ENCODE measurements at places on chromosomes 16 and 17.

GRCh38 chr17:21289175-21289901, 4.8 kb downstream of the MAP2K3 start:
- DNase-seq = no peak

GRCh38 chr16:14013571-14014283, 57.4 kb upstream of the MRTFB start:
- DNase-seq = peak; percentile 24

- no peak for DNase-seq
Observed at GRCh38 chr17:51257150-51258081, 2.4 kb downstream of the MBTD1 start.

DNA sequence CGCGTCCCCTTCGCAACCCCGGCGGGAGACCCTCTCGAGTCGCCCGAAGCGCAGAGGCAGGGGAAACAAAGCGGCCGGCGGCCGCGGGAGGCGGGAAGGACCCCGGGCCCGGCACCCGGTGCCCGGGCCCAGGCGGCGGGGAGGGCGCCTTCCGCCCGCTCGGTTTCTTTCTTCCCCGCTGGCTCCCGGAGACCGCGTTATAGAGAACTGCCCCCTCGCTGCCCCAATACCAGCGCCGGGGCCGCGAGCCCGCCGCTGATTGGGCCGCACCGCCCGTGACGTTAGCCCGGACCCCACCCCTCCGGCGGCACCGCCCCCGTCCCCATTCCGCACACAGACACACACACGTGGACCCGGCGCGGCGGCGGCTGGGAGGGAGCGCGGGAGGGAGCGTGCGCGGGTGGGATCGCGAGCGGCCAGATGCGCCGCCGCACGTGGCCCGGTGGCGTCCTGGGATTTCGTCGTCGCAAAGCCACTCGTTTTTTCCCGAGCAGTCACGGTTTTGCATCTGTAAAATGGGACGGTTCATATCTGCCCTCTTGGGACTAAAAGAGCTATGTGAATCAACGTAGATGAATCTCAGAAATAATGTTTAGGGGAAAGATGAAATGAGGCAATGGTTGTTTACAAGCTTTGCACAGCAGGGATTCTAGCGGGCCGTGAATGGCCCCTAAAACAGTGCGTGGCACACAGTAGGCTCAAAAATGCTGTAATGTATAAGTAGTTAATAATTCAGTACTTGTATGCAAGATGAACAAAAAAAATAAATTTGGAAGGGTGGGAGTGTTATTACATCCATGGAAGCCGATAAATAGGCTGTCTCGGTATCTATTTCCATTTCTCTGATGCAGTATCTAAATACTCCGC, at the start of gene EPOP:
Gene EPOP, minus strand, starts transcription at position 209 of the 867 bp plus-strand sequence. CDS start 462 bp downstream, outside the sequence.
- peak; percentile 78 for DNase-seq

DNA sequence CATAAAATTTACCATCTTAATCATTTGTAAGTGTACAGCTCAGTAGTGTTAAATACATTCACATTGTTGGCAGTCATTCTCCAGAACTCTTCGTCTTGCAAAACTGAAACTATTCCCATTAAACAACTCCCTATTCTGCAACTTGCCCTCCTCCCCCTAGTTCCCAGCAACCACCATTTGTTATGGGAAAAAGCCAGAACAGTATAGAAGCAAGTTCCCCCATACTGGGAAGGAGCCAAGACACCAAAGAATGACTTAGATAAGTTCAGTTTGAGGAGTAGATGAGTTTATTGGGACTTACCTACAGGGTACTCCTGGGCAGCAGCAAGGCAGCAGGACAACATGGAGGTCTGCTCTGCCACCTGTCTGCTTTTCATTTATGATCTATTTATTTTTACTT, 39.3 kb upstream of the TEKT1 start:
- DNase-seq = no peak

GRCh38 chr16:2769100-2769529, 8.0 kb downstream of the ELOB start:
- no peak for DNase-seq

- peak; percentile 83 for DNase-seq
Observed at GRCh38 chr17:27217631-27218030, 76.3 kb upstream of the WSB1 start.

GRCh38 chr17:43403846-43404245, 5.1 kb downstream of the ARL4D start:
- DNase-seq = no peak

DNA sequence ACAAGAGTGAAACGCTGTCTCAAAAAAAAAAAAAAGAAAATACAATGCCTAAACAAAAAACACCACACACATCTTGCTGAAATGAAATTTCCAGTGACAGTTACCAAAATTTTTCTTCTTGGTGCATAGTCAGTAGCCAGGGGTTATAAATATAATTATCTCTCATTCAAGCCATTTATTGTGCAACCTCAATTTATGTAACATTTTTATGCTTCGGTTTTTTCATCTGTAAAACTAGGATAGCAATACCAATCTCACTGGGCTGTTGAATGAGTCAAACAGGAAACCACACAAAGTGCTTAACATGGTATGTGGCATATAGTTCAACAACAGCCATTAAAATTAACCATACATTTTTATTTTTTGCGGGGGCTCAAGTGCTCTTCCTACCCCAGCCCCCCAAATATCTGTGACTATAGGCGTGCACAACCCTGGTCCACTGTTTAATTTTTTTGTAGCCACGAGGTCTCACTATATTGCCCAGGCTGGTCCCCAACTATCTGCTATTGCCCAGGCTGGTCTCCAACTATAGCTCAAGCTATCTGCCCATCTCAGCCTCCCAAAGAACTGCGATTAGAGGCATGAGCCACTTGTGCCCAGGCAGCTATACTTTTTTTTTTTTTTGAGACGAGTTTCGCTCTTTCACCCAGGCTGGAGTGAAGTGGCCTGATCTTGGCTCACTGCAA, 2.6 kb downstream of the COG4 start:
- DNase-seq = peak; percentile 41

DNA sequence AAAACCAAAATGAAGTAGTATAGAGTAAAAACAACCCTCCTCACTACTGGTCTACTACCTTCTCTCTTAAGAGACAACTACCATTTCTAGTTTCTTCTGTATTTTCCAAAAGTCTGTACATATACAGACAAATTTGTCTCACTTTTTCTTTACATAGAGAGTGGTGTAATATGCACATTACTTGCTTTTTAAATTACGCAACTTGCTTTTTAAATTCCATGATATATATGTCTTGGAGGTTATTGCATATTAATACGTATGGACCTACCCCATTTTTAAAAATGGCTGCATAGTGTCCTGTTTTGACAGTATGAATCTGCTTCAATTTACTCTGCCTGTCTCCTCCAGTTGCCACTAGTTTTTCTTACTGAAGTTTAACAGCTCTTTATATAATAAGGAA, 42.5 kb upstream of the AQP8 start:
- DNase-seq = no peak

DNA sequence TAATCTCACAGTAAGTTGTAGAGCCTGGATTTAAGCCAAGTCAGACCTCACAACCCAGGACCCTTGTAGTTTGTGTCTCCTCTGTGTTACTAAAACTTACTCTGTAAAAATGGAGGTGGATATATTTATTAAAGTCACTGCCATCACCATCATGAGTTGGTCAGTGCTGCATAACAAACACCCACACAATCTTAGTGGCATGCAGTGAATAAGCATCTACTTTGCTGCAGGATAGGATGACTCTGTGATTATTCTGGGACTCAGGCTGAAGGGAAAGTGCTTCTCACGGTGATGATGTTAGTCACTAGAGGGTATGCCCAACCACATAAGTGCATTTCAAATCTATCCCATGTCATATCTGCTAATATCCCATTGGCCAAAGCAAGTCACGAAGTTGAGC, 398.7 kb downstream of the XYLT1 start:
- peak; percentile 83 for DNase-seq

DNA sequence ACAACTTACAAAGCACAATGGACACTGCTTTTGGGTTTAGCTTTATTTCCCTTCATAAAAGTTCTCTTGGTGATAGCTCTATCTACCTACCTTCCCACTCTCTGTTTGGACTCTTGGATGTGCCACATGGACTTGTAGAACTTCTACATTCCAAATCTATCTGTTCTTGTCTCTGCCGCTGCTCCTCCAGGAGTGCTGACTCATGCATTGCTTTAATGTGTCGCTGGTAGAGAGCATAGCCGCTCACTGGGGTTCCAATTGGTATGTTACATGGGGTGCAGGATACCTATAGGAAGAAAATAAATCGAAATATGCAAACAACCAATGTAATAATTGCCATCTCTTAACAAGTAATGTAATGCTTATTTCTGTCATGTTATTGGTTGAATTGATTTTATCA, 92.1 kb downstream of the TTC19 start:
- no peak for DNase-seq

DNA sequence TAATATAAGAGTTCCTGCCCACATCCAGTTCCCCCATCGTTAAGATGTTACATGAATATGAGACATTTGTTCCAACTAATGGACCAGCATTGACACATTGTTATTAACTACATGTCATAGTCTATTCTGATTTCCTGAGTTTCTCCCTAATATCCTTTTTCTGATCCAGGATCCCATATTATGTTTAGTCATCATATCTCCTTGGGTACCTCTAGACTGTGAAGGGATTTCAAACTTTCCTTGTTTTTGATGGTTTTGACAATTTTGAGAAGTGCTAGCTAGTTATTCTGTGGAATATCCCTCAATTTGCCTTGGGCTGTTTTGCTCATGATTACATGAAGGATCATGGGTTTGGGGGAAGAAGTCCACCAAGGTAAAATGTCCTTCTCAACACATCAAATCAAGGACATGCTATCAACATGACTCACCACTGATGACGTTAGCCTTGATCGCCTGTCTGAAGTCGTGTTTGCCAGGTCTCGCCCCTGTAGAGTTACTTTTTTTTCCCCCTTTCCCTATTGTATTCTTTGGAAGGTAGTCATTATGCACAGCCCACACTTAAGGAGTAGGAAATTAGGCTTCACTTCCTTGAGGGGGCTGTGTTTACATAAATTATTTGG, 42.5 kb downstream of the CACNG3 start:
- DNase-seq = no peak

DNA sequence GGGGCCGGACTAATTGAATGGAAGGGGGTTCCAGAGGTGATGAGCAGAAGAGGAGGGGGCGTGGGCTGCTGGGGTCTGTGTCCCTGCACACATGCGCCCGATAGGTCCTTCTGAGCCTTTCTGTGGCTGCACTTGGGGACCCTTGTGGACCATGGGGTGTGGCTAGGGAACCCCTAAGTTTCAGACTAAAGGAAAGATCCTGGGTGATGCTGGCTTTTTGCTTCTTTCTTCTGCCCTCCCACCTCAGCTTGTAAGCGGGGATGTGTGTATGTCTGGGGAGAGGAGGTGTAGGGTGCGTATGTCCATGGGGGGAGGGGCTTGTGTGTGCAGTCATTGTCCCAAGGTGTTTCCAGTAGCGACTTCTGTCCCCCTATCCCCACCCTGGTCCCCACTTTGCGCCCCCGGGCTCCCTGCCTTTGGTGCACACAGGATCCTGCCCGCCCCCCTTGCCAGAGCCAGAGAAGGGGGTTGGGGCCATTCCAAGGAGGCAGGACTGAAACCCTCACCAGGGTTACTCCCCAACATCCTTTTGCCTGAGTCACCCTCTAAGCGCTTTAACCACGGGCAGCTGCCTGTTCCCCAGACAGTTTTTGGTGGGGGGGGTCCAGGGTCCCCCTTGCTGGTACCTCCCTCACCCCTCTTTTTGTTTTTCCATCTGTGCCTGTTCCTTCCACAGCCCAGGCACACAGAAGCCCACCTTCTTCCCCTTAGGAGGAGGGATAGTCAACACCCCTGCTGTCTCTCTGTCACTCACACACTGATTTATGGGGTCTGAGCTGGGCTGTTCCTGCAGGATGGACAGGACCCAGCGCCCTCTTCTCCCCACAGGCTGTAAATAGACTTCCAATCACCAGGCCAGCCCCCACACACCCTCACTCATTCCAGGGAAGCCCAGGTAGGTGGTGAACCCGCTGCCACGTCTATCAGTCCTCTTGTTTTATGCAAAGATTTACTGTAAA, 83.2 kb downstream of the ARHGAP23 start:
- no peak for DNase-seq

DNA sequence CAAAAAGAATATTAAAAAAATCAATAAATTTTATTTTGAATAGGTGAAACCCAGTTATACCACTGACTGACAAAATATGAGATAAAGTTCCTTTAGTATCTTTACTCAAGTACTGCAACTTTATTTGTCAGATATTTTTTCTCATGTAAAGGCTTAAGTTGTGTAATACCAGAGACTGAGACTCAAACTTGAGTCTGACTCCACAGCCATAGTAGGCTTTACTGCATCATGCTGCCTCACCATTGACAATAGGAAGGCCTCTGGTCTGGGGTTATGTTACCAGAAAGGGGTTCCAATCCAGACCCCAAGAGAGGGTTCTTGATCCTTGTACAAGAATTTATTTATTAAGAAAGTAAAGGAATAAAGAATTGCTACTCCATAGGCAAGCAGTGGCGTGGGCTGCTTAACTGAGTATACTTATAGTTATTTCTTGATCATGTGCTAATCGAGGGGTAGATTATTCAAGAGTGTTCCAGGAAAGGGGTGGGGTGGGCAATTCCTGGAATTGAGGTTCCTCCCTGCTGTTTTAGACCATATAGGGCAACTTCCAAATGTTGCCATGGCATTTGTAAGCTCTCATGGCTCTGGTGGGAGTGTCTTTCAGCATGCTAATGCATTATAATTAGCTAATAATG, 187.4 kb upstream of the WSB1 start:
- DNase-seq = no peak

DNA sequence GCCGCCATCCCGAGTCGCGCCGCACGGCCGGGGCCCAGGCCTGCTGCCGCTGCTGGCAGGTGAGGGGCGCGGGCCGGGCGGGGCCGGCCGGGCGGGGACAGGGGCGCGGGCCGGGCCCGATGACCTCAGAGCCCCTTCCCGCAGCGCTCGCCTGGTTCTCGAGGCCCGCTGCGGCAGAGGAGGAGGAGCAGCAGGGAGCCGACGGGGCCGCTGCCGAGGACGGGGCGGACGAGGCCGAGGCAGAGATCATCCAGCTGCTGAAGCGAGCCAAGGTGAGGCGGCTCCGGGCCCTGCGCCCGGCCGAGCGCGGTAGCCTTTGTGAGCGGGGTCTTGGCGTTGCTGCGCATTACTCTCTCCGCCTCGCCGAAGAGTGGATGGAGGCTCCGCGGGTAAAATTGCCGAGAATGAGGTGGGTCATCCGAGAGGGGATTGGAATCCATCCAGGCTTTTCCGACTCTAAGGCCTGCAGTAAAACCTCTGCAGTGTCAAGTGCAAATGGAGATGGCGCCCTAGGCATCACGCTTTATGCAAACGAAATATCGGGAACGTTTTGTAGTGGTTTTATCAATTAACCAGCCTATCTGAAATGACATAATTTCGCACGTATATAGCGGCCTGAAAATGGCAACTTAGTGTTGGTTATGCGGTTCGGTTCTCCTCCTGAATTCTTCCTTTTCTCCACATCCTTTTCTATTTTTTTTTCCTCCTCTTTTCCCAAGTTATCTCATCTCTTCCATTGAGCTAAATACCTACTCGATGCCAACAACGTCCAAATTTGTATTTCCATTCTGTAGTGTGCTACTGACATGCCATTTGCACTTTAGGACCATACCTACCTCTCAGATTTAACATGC, 577 bp downstream of the TTC19 start:
- no peak for DNase-seq

All from inflammatory macrophage (primary cell).